ENCODE measurements at places on chromosomes 11 and 22.
A peak's percentile ranks its signal among the peaks of the same experiment; 100 is the strongest.

- peak; percentile 76 for DNase-seq
Measured at GRCh38 chr22:30649430-30650007, 13.9 kb downstream of the SLC35E4 start.

DNA sequence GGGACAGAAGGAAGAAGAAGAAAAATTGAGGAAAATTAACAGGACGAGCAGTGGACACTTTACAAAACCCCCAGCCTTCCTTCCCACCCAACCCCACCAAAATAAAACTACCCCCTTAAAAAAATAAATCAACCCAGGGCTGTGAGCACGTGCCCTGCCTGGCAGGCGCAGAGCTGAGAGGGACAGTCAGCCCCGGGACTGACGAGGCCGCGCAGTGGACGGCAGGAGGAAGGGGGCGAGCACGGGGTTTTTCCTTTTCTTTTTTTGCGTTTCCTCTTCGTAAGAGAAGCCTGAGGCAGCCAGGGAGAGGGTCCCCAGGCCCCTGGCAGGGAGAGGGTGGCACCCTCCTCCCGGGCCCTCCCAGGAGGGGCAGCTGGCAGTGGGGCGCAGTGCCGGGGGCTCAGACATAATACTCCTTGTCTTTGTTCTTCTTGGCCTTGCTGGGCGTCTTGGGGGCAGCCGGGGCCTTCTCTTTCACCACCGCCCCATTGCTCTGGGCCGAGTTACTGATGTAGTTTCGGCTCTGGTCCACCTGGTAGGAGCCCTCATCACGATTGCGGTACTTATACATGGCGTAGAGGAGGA, 15.9 kb downstream of the SLC22A12 start:
- no peak for DNase-seq

GRCh38 chr22:25397616-25398015, 166.9 kb upstream of the GRK3 start:
- DNase-seq = no peak

DNA sequence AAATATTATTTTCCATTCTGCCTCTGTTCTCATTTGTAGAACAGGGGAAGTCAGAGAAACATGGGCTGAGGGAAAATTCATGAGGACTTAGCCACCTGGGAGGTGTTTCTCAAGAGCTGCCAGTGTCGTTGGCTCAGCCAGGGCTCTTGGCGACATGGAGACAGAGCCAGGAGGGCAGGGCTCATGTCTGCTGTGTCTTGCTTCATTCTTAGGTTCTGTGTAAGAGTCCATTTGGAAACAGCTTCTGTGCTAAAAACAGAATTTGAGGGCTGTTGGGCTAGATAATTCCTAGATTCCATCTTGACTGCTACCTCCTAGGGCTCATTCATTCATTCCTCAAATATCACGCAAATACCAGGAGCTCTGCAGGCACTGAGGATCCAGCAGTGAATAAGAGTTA, 15.1 kb upstream of the MRGPRX2 start:
- no peak for DNase-seq

GRCh38 chr22:49586873-49587272, 240.8 kb downstream of the BRD1 start:
- no peak for DNase-seq

DNA sequence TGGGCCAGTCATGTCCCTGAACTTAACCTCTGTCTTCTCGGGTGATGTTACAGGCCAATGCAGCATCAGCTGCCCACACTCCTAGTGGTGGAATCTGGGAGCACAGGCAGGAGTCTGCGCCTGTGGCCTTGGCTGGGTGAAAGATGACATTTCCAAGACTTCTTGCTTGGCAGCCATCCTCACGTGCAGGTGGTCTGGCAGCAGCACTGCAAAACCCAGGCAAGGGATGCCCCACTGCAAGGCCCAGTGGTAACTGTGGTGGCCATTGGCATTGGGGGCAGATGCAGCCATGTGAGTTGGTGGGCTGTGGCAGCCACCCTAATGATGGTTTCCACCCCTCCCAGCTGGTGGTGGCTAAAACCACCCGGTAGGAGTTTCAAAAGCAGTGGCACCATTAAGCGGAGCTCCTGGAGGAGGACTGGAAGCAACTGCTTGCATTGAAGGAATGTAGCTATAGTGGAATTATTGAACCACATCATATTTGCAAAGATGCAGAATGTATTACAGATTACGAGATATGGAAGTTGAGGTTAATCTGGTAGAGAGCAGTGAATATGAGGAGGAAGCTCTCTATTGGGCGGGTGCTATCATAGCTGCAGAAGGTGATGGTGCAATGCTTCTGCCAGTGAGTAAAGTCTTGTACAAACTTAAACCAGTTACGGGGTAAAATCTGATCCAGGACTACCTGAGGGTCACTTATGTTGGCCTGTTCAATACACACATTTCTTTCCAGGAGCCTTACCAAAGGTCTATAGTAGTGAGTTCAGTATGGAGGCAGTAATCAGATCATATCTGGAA, 120.7 kb upstream of the TOP3B start:
- DNase-seq = no peak

- no peak for DNase-seq
Measured at GRCh38 chr11:75107187-75107586, 10.5 kb upstream of the OR2AT4 start.

- DNase-seq = peak; percentile 41
Measured at GRCh38 chr11:77705195-77705875, 67.7 kb upstream of the CLNS1A start.

- no peak for DNase-seq
Measured at GRCh38 chr11:66363187-66363601, 8.4 kb downstream of the SLC29A2 start.

GRCh38 chr22:21745948-21746347, 10.4 kb upstream of the YPEL1 start:
- DNase-seq = no peak

GRCh38 chr11:21307874-21308273, 638.5 kb downstream of the NELL1 start:
- no peak for DNase-seq

DNA sequence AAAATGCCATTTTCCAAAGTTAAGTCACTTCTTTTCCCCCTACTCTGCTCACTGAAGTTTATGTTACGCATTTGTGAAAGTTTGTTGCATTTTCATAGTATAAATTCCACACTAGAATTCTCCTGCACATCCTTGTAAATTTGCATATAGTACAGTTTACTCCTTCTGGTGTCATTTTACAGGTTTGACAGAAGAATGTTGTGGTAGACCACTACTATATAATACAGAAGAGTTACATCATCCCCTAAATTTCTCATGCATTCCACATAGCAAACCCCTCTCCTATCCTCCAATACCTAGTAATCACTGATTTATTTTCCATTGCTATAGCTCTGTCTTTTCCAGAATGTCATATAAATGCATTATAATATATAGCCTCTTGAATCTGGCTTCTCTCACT, 64.5 kb downstream of the CCDC73 start:
- no peak for DNase-seq

DNA sequence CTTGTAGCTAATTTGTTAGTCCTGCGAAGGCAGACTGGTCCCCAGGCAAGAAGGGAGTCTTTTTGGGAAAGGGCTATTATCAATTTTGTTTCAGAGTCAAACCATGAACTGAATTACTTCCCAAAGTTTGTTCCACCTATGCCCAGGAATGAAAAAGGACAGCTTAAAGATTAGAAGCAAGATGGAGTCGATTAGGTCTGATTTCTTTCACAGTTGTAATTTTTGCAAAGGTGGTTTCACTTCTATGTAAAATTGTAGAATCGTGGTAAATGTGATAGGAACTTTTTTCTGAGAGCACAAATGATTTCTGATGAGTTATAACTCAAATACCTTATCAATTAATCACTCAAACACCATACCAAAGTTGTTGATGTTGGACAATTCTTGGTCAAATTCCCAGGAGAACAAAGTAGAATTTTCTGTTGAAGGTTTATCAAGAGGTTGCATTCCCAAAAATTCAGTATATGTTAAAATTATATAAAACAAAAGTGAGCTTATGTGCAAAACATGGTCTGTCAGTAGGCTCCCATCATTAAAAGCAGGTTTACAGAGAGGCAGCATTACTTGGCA, 2.9 kb upstream of the CTSC start:
- no peak for DNase-seq

- DNase-seq = peak; percentile 20
Measured at GRCh38 chr11:12862696-12863469, 146.2 kb upstream of the RASSF10 start.

- no peak for DNase-seq
Measured at GRCh38 chr22:35306350-35306967, 6.8 kb downstream of the TOM1 start.
